ENCODE measurements at places on chromosomes 4 and X. TPM values are rescaled to one million over a fixed set of nuclear protein-coding genes. Genes with fewer than 3 reads are reported as not detected.

The PLP1 gene
- not detected for total RNA-seq

The ETNPPL gene
- total RNA-seq: not detected

The JADE1 gene
- 50.8 TPM for total RNA-seq

The SUPT20HL2 gene
- not detected for total RNA-seq

The PLXNB3 gene
- total RNA-seq: 0.52 TPM

The NBDY gene
- total RNA-seq: 29.0 TPM
